ENCODE measurements at places on chromosomes 5 and 9. TPM values are rescaled to one million over a fixed set of nuclear protein-coding genes. Genes with fewer than 3 reads are reported as not detected.

GRCh38 chr5:14980698-14981097 lies 109.1 kb upstream of the ANKH start:
- DNase-seq, result no peak

GRCh38 chr9:108345826-108346225 lies 510.0 kb downstream of the ACTL7B start:
- DNase-seq, result no peak

PIP5K1B gene
- total RNA-seq, result 27.1 TPM

DNA sequence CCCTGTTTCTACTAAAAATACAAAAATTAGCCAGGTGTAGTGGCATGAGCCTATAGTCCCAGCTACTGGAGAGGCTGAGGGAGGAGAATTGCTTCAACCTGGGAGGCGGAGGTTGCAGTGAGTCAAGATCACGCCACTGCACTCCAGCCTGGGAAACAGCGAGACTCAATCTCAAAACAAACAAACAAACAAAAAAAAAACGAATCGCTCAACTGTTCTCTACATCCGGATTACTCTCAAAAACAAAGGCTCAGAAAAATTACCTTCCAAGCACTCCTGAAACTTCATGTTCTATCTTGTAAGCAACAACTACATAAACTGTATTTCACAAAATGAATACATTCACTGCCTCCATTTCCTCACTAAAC lies 14.0 kb downstream of the UBAP2 start:
- no peak for DNase-seq

CATSPER3 gene
- 0.54 TPM for total RNA-seq

GRCh38 chr5:124395926-124396325 lies 350.5 kb downstream of the ZNF608 start:
- no peak for DNase-seq

DNA sequence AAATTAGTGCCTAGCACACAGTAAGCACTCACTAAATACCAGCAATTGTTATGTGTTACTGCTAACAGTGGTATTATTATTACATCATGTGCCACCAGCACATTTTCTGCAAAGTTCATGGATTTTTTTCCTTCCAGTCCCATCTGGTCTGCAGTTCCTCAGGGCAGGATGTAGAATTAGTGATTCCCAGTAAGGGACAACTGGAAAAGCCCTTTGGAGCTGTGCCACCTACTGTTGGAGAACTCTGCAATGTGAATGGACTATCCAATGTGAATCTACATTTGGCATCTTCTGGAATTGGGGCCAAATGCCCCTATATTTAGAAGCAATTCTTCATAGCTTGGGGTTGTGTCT lies 154.0 kb downstream of the CDH6 start:
- DNase-seq, result no peak
